CD4-positive, alpha-beta T cell treated with Interleukin-10 for 1 hour (primary cell): ENCODE measurements at places on chromosomes 13 and 19.
A peak's percentile ranks its signal among the peaks of the same experiment; 100 is the strongest.

- no peak for DNase-seq
Observed at GRCh38 chr19:7924241-7924640, 1.7 kb downstream of the CTXN1 start.

GRCh38 chr19:38206006-38206745 is 17.8 kb downstream of the DPF1 start:
- DNase-seq: no peak

- DNase-seq: peak; percentile 41
Observed at GRCh38 chr13:41971848-41972247, 10.9 kb upstream of the VWA8 start.

GRCh38 chr19:57434386-57435061 is 601 bp upstream of the ZNF749 start:
- no peak for DNase-seq

- DNase-seq: no peak
Observed at GRCh38 chr19:50392759-50393158, 8.6 kb downstream of the POLD1 start.

- DNase-seq: no peak
Observed at GRCh38 chr13:49370371-49370770, 73.5 kb downstream of the CAB39L start.

GRCh38 chr19:39448271-39448670 is 2.9 kb downstream of the SUPT5H start:
- DNase-seq: no peak

DNA sequence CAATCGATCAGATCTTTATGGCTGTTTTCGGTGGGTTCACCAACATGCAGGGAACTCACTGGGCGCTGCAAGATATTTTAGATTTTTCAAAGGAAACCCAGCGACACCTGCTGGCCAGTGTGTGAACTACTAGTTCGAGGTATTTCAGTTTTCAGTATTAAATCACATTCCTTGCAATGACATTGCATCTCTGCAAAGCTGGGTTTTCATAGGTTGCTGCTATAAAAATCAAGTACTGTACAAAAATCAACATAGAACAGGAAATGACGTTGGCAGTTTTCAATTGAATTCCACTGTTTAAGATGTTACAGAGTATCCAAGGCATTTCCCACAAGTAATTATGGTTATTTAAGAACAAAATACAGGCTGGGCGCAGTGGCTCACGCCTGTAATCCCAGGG is 17.6 kb downstream of the LIG1 start:
- peak; percentile 70 for DNase-seq

DNA sequence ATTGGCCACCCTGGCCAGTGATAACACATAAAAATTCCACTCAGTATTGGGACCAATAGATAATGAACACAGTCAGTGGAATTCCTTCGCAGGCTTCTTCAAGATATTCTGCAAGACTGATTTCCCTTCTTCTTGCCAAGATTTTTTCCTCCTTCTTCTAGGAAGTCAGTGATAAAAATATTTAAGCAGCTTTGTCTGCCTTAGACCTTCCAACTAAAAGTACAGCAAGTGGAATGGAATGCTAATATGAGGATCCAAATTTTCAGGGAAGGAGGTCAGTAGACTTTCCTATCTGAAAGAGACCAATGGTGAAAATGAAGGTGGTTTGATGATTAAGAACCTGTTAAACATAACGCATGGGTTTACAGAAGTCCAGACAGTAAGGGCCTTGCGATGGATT is 9.6 kb downstream of the STARD13 start:
- no peak for DNase-seq

DNA sequence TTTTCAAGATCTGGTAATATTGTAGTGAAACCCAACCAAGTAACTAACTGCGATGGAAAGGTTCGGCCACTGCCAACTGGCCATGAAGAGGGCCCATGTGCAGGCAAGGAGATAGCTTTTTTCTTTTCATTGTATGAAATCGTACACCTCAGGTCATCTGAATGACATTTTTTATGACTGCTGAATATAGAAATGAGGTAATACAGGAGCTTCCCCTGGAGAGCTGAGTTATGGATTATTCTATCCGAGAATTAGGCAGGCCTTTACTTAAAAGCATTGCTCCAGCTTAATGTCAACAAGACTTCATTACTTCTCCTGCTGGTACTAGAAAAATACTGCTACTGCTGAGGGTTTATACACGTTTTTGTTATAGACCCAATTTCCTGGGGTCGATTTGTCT is 1215.6 kb downstream of the EFNB2 start:
- no peak for DNase-seq

DNA sequence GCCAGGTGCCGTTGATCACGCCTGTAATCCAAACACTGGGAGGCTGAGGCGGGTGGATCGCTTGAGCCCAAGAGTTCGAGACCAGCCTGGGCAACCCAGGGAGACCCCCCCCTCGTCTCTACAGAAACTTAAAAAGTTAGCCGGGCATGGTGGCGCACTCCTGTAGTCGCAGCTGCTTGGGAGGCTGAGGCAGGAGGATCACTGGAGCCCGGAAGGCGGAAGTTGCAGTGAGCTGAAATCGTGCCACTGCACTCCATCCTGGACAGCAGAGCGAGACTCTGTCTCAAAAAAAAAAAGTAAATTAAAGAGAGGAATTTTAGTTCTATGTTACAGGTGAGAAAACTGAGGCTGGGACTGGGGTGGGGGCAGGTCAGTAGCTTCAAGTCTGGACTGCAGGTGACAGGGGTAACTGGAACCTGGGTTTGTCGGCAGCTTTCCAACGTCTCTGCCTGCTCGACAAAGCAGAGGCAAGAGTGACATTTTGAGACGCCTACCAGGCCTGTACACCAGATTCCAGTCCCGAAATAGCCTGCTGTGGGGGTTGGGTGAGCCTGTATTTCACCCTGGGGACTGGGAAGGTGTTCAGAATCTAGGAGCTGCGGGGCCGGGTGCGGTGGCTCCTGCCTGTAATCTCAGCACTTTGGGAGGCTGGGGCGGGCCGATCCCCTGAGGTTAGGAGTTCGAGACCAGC is 1.2 kb downstream of the SELENOW start:
- no peak for DNase-seq

DNA sequence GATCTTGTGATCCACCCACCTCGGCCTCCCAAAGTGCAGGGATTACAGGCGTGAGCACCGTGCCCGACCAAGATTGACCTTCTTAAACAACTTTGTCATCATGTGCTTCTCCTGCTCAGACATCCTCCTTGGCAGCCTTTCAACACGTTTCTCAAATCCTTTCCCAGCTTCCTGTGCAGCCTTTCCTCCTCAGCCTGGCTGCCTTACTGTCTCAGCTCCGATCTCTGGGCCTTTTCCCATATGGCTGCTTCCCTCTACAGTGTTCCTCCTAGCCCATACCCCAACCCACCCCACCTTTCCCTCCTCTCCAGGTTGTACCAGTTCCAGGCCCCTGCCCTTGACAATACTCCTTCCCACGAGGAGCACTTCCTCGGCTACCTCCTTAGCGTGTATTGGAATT is 7.2 kb downstream of the PHF11 start:
- no peak for DNase-seq

DNA sequence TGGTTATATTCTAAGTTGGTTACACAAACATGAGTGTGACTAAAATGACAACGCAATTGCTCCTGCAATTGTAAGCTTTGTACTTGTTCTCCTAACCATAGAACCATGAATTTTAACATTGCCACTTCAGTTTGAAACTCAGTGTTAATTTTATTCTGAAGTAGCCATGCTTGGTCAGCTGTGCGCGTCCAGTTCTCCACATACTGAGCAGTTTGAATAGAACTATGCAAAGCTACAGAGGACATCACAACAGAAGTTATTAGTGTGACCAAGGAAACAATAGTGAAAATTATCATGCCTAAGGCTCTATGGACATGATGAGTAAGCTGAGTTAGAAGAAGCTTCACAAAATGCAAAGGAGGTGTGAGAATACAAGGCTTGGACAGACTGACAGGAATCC is 19.6 kb upstream of the ZNF100 start:
- DNase-seq: no peak

DNA sequence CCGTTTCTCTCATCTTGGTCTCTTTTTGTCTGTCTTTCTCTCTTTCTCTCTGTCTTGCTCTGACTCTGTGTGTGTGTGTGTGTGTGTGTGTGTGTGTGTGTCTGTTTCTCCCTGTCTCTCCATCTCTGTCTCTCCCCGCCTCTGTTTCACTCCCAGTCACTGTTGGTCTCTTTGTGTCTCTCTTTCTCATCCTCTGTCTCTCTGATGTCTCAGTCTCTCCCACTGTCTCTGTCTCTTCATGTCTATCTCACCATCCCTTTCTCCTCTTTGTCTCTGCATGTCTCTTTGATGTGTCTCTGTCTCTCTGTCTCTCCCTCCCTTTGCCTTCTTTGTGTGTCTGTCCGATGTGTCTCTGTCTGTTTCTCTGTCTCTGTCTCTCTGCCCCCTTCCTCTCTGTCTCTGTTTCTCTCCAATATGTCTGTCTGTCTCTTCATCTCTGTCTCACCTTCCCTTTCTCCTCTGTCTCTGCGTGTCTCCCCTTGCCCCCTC is 2.5 kb downstream of the NFIC start:
- DNase-seq: no peak

DNA sequence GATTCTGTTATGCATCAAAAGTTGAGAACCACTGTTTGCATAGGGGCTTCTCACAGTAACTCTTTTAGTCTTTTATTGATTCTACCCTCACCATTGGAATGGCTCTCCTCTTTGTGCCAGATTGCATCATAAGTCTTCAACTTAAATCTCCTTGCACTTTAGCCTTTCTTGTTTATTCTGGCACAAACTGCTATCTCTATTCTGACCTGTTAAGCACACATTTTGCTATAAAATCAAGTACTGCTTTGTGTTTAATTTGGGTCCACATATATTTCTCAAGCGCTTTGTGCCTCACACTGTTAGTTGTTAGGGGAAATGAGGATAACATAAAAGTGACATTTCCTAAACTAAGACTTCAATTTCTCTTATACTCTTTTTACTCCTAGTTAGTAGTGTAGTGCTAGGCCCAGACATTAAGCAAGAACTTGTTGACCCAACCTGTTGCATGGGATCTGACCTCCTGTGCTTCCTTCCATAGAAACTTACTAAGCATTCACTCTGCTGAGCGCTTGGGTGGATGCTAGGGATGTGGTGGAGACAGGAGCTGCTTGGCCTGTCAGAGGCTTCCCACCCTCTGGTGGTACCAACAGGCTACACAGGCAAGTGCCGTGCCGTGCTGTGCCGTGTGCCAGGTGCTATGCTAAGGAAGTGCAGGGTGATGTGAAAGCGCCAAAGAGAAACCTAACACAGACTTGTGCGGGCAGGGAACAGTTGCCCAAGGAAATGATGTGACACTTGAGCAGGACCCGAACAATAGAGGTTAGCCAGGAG is 1.2 kb downstream of the UTP14C start:
- DNase-seq: no peak

GRCh38 chr19:6854758-6855157 is 32.6 kb upstream of the ADGRE1 start:
- no peak for DNase-seq

GRCh38 chr13:76732367-76732766 is 153.8 kb downstream of the KCTD12 start:
- no peak for DNase-seq

DNA sequence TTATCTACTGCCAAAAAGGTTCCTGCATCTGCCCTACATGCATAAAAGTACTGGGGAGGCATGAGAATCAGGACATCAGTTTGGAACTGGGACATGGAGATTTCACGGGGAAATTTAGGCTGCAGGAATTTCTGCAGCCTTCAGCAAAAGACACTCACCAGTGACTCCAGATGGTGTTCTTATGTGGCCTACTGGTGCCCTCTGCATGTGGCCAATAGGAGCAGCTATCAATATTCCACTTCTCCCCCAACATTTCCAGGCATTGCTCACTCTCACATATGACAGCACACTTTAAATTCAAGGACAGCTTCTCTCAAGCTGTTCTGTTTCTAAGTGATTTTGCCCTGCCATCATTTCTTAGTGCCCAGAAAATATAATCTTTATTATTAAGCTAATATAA is 570.5 kb upstream of the ARGLU1 start:
- DNase-seq: no peak

DNA sequence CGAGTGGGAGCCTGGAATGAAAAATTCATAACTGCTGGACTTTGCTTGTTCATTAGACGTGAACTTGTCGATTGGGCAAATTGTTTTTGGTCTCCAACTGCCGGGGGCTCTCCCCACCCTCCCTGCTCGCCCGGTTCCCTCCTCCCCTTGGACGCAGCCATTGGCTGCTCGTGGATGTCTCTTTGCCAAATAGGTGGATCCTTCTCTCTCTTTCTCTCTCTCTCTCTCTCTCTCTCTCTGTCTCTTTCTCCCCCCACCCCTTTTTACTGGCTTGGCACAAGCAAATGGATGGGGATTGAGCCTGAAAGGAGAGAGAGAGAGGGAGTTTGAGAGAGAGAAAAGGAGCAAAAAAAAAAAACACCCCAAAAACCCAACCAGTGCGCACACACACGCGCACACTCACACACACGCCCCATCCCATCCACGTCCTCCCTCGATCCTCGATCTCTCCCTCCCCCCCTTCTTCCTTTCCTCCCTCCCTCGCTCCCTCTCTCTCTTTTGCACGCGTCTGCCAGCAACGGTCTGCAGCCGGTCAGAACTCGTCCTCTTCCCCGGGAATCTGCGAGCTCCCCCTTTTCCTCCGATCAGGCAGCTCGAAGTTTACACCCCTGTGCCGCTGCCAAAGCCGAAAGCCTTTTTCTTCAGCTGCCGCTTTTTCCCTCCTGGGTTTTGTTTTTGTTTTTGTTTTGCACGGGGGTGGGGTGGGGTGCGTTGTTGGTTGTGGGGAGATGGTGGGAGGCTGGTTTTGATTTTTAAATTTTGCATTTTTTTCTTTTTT is 27.8 kb downstream of the NFIX start:
- no peak for DNase-seq

DNA sequence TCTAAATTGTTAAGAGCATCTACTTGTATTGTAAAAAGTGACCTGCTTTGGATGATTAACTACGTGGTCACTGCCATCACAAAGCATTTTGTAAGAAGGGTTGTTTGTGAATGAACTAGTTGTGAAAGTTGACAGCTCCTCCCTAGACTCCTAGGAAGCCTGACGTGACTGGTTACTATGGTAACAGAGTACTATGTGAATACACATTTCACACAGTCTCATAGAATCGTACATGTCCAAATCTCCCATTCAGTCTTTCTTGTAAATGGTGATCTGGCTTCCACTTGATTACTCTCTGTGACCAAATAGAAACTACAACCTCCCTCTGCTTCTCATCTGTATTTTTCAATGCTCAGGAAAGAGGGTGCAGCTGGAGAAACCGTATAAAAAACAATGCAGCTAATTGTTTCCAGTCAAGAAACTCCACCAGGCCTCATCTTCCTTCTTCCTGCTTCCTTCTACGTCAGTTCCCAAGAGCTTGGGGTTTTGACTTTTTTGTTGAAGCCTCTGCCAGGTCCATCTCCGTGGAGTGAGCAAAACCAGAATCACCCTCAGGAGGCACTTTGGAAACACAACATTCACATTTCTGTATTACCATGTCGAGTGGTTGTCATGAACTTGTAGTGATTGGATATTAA is 83.4 kb downstream of the GPC6 start:
- DNase-seq: no peak

- peak; percentile 50 for DNase-seq
Observed at GRCh38 chr19:17209126-17210036, 5.8 kb upstream of the USE1 start.

- DNase-seq: no peak
Observed at GRCh38 chr19:30159636-30160035, 212.5 kb upstream of the ZNF536 start.

GRCh38 chr13:50082426-50083281 is 67.4 kb downstream of the KCNRG start:
- peak; percentile 81 for DNase-seq

GRCh38 chr13:77136902-77137420 is 110.0 kb upstream of the FBXL3 start:
- DNase-seq: no peak
